Ureter (tissue), 1 donor: ENCODE measurements at places on chromosomes 7 and 10.

DNA sequence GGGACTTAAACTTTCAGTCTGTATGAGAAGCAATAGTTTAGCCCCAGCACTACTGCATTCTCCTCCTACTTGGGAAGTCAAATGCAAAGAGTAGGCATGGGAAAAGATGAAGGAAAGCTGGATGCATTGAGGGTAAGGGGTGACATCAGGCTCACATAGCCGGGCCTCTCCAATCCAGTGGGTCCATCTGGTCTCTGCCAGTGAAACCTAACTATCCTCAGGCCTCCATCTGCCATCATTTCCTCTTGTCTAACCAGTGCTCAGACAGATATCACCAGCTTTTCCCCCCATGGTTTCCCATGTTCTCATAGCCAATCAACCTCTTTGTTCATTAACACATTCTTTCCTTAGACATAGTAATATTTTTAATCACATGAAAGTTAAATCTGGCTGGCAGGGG lies 118.3 kb downstream of the DGKI start:
- DNase-seq, result no peak

GRCh38 chr10:10786109-10787090 lies 231.3 kb upstream of the CELF2 start:
- DNase-seq, result no peak

DNA sequence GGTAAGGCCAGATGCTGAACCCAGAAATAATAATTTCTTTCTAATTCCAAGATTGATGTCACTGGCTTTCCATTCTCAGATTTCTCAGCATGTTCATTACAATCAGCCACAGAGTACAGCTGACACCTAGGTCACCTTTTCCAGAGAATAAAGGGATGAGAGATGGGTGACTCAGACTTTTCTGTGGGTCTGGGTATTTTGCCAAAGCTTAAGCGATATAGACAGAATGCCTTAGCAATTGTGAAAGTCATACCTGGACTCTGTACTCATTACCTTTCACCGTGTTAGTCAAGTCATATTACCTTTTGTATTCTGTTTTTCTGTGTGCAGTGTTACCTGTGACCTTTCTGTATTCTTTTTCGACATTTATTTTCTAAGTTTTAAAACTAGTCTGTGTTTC lies 10.6 kb upstream of the PRTFDC1 start:
- no peak for DNase-seq

DNA sequence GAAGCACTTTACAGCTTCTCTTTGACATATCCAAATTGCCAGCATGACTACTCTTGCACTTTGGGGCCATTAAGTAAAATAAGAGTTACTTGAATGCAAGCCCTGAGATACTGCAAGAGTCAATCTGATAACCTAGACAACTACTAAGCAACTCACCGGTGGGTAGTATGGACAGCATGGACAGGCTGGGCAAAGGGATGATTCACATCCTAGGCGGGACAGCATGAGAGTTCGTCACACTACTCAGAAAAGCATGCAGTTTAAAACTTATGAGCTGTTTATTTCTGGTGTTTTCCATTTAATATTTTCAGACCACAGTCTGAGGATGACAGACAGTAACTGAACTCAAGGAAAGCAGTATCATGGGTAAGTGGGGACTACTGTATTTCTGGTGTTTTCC lies 84.0 kb downstream of the ORC5 start:
- DNase-seq, result no peak

GRCh38 chr7:138249975-138250374 lies 173.7 kb downstream of the AKR1D1 start:
- no peak for DNase-seq

DNA sequence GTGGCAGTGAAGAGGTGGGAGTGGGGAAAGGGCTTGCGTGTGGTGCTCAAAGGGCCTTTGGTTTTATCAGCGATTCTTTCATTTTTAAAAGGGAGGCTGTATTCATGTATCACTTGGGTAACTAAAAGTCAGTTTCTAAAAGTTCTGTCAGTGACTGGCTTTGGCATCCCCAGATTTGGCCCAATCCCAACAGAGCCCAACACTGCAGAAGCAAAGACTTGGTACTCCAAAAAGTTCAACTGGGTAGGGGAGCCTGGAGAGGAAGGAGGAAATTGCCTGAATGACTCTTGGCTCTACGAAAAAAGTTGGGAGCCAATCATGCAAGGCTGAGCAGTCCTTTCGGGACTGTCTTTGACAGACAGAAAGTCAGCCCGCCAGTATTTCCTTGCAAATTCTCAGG lies 54.5 kb upstream of the COL13A1 start:
- DNase-seq, result no peak

- DNase-seq, result no peak
Observed at GRCh38 chr10:69716711-69717560, 84.8 kb upstream of the COL13A1 start.

- no peak for DNase-seq
Observed at GRCh38 chr7:71574153-71574860, 442.4 kb downstream of the GALNT17 start.

DNA sequence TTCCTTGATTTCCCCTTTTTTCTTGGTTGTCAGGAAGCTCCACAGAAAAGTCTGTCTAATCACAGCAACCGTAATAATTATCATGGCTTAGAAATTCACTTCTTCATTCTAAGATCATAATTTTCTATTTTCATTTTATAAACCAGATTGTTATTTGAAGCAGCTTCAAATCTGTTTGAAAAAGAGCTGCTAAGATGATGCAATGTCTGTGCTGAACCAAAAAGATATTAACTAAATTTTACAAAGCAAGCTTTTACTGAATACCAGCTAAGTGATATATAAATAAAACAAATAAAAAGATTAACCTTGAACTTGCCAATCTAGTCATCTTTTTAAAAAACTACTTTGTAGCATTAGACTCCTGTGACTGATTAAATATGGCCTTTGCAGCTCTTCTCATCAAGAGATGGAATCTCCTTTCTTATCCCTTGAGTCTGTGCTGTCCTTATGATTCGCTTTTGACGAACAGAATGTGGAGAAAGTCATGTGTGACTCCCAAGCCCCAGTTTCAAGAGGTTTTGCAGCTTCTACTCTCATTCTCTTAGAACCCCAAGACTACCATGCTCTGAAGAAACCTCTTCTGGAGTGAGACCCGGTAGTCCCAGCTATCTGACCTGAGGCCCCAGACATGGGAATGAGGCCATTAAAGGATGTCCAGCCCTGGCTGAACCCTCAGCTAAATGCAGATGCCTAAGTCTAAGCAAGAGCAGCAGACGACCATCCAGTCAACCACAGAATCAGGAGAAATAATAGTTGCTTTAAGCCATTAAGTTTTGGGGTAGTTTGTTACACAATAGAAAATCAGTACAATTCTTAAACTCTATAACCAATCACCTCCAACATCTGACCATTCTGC lies 14.4 kb downstream of the NAMPT start:
- no peak for DNase-seq

GRCh38 chr10:132100556-132101349 lies 35.0 kb downstream of the JAKMIP3 start:
- peak; percentile 38 for DNase-seq

GRCh38 chr7:82700741-82701140 lies 257.2 kb upstream of the CACNA2D1 start:
- DNase-seq, result no peak

GRCh38 chr7:50908628-50909290 lies 126.1 kb upstream of the GRB10 start:
- DNase-seq, result no peak

GRCh38 chr7:16918288-16918895 lies 36.6 kb upstream of the AGR3 start:
- DNase-seq, result no peak

GRCh38 chr10:17648243-17649035 lies 4.5 kb downstream of the STAM start:
- DNase-seq, result no peak

GRCh38 chr10:77498210-77498609 lies 139.4 kb downstream of the KCNMA1 start:
- no peak for DNase-seq

GRCh38 chr10:124550293-124551034 lies 88.8 kb downstream of the LHPP start:
- DNase-seq, result no peak

DNA sequence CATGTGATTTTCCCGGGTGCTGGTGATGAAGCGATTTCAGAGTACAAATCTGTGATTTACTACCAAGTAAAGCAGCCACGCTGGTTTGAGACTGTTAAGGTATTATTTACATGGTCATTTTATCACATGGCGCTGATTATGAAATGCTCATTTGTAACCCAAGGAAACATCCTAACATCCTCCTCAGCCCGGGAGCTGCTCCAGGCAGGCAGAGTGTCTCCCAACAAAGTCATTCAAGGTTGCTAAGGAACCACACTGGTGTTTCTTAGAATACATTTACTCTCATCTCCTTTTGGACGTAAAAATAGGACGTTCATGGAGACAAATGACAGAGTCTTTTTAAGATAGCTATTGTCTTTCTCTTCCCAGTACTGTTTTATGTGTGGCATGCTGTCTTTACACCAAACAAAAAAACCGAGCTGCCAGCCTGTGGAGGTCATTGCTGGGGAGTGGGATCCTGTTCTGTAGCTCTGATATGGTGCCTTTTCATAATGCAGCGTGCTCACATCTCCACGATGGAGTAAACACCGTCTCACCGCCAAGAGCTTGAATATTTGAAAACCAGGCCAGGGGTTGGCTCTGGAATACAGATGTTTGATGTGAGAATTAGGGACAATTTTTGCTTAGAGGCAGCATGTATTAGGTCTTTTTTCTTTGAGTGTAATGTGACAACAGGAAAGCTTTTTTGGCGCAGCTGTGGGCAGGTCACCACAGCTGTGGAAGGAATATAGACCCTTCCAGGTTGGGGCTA lies 119.6 kb downstream of the DOCK1 start:
- DNase-seq, result no peak

DNA sequence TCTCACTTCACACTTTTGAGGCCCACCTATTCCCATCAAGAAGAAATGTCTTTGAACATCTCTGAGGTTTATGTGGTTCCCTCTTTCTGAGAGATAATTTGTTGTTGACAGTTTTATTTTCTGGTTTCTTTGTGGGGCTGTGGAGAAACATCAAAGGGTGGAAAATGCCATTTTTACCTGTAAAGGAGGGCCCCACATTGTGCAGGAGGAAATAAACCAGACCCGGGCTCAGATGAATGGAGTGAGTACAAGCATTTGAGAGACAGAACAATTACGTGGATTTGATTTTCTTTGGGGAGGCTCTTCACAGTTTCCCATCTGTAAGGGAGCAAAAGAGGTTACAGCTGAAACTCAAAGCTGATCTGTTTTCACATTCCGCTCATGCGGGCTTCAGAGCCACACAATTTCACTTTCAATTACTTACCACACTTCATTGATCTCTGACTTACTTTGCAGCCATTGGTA lies 29.8 kb downstream of the ITPRIP start:
- DNase-seq, result no peak

DNA sequence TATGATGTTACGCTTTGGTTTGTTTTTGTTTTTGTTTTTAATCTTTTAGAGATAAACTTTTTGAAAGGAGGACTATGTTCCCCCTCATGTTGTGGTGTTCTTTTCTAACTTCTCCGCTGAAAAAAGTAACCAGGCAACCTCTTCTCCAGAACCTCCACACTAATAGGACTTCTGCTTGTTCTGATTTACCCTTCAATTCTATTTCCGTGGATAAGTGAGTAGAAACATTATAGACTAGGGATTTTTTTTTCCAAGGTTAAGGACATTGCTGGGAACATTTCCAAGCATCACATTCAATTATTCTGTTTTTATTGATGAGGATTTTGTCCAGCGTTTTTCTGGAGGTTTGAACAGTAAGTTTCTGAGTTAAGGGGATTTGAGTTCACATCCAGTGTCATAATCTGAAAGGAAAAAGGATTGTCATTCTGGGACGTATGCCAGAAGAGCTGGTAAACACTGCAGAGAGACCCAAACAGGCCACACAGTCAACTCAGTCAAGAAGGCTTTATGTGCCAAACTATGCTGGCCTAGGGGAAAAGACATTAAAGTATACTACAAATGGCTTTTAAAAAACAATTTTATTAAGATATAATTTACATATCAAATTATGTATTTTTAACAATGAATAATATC lies 28.3 kb upstream of the RALA start:
- no peak for DNase-seq

DNA sequence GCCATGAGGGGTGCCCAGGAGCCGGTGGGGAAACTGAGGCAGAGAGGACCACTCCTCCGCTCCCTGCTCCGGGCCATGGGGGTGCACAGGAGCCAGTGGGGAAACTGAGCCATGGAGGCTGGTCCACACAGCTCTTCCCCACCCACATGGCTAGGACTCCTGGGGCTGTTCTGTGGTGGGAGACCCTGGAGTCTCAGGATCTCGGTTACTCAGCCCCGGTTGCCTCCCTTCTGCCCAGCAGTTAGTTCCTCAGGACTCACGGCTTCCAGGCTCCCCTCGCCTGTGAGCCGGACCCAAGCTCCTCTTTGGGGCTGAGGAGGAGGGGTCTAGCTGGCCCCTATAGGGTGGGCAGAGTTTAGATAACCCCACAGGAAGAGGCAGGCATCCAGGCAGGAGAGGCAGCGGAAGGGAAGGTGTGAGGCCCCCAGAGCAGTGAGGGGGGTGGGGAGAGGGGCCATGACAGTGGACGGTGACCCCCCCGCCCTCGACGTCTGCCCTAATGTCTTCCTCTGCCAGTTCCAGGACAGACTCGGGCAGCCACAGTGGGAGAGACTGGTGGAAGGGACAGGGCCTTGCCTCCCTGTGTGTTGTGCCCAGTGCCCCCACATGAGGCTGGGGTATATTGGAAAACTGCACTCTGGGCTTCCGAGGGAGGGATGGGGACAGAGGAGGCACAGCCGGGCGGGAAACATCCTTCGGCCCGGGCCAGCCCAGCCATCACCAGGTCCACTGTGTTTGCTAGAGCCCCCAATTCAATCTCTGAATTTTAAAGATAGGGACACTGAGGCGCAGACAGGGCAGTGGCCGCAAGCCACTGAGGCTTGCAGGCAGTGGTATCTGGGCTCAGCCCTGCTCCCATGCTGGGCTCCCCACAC lies 4.3 kb downstream of the ELFN1 start:
- DNase-seq, result peak; percentile 32
